ENCODE measurements at places on chromosomes 13 and 19.

DNA sequence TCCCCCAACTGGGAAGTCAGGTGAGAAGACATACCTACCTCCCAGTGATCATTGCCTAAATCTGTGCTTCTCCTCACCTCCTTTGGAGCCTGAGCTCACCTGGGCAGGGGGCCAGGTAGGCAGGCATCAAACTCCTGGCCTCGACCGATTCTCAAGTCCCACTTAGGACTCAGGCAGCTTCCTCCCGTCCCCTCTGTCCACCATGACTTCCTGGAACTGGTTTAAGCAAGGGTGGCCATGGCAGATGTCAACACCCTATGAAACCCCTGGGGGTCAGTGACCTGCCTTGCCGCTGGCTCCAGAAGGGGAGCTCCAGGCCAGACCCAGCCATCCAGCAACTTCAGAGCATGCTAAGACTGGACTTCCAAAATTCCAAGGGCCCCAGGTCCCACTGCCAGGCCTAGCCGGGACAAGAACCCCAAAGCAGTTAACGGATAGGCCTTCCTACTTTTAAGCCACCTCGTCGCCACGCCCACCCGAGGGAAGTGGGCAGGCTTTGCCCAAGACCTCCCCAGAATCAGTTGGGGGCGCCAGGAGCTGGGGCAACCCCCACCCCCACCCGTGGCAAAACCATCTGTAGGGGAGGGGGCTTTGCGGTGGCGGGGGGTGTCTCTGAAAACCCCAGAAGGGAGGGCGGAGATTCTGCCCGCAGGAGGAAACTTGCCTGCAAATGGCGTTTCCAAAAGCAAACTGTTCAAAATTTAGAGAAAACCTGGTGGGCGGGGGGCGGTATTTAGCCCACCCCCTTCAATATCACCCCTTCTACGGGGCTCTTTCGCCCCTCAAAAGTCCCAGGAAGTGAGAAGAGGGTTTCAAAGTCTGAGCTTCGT, 657 bp downstream of the PLIN3 start:
- DNase-seq = peak; percentile 72

DNA sequence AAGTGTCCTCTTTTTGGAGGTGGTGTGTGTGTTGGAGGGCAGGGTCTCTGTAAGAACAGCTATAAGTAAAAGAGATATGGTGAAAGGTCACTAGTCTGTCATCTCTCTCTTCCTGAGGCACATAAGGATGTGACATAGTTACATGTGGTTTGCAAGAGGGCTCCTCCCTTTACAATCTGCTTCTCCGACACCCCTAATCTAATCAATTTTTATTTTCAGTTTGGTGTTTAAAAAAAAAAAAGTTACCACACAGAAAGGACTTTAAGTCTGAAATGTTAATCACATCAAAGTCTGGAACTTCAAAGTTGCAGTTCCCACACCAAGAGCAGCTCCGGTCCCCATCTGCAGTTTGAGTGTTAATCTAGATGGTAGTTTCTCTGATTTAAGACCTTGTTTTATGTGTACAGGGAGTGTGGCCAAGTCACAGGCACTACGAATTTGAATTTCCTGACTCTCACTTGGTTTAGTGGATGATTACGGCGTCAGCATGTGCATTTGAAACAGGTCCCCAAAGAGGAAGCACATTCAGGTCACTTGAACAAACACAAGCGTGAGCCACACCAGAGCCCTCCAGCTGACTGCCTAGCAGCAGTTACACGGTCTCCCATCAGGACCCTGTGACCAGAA, 53.1 kb downstream of the FOXO1 start:
- no peak for DNase-seq

- DNase-seq = no peak
Observed at GRCh38 chr13:38483623-38484022, 134.0 kb downstream of the UFM1 start.

DNA sequence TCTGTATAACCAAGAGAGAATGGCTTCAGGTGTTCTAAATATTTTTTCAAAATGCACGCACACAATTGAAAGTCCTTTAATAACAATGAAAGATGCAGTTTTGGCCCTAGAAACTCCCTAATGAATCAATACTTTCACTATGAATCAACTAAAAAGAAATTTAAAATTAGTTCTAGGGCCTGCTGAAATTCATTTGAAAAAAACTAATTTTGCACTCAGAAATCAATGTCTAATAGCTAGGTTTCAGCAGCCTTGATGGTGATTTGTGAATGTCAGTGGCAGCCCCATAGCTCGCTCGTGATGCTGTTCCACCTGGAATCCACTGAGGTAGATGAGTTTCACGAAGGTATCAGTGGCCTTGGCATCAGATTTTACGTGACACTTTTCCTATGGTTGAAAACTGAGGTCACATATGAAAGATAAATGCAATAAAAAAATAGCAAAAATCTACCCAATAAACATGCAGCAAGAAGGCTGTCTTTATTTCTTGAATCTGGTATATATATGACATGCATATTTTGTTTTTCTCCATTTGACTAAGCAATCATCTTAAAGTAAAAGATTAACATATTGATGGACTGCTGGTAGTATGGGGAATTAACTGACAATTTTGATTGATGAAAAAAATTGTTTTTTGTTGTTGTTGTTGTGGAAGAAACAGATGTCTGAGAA, 141.0 kb downstream of the AKAP11 start:
- no peak for DNase-seq

GRCh38 chr13:51738226-51738905, 65.6 kb downstream of the DHRS12 start:
- no peak for DNase-seq

All from tibial artery (tissue), 4 donors.